ENCODE measurements at places on chromosomes 6 and 20.

- DNase-seq = peak; percentile 26
These were observed 95.3 kb upstream of the BHLHE23 start for GRCh38 chr20:63101781-63102720.

GRCh38 chr6:139925894-139926641 lies 551.6 kb upstream of the CITED2 start:
- DNase-seq = no peak

DNA sequence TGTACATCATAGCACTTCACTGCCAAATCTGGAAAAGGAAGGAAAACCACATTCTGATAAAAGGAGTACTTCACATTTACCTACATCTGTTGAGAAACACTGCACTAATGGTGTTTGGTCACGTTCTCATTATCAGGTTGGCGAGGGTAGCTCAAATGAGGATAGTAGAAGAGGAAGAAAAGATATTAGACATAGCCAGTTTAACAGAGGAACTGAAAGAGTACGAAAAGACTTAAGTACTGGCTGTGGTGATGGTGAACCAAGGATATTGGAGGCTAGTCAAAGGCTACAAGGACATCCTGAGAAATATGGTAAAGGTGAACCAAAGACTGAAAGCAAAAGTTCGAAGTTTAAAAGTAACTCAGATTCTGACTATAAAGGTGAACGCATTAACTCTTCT lies 32.0 kb upstream of the GJA10 start:
- no peak for DNase-seq

DNA sequence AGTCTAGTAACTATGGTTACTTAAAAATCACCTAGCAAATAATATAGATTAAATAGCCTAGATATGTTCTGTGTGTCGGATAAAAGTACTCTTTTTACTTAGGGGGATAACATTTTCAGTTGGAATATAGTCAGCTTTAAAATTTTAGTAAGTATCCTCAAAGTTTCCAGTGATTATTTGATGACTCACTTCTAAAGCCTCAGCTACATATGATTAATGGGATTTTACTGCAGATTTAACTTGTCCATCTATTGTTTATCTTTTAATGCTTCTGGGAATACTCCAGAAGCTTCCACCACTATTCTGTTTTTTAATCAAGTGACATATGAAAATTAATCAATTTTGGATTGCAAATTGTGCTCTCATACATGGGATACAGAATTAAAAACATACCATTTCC lies 8.7 kb upstream of the TENT5A start:
- no peak for DNase-seq

DNA sequence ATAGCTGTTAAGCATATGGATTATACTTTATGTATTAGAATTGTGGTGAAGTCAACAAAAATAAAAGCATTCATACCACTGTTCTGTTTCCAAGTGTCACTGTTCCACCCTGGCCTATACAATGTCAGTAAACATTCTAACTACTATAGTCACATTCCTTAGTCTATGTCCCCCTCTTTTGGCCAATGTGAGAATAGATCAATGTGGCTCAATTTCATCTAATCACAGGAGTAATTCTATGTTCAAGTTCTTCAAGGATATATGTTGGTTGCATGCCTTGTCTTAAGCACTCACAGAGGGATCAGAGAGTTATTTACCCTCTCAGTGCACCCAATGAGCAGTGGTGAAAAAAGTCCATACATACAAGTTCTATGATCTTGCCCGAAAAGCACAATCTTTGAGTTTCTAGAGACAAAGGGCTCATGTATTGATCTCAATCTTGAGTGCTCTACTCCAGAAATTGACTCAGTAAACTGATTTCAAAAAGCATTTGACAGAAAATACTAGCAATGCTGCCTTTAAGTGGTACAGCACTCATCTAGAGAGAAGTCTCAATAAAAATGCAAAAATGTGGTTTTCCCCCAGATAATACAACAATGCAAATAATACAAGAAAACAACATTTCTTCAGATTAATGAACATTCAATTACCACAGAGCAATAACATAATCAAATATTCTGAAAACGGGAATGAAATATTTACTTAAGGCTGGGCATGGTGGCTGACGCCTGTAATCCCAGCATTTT lies 16.5 kb downstream of the SMLR1 start:
- no peak for DNase-seq

GRCh38 chr6:51644426-51644825 lies 443.0 kb downstream of the PKHD1 start:
- no peak for DNase-seq

DNA sequence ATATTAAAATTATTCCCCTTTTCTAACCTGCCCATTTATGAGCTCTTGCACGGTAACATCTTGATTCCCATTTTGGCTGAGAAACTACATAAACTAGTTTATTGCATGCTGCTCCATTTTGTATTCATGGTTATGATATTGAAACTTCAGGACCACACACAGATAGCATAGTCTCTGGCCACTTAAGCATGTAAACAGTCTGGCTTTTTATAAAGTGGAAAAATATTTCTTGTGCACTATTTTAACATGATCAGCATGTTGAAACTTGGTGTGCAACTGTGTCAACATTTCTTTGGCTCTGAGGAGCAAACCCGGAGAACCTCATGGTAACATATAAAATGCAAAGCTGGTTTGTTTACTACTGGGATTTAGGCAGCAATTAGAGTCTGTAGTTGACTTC lies 70.7 kb downstream of the SLX4IP start:
- DNase-seq = no peak

GRCh38 chr6:41677124-41677921 lies 39.1 kb downstream of the MDFI start:
- no peak for DNase-seq

- no peak for DNase-seq
These were observed 85.1 kb upstream of the ATXN1 start for GRCh38 chr6:16846399-16846778.

GRCh38 chr6:134956676-134957075 lies 6.8 kb upstream of the ALDH8A1 start:
- DNase-seq = no peak

GRCh38 chr6:37779902-37780628 lies 39.5 kb upstream of the ZFAND3 start:
- no peak for DNase-seq

DNA sequence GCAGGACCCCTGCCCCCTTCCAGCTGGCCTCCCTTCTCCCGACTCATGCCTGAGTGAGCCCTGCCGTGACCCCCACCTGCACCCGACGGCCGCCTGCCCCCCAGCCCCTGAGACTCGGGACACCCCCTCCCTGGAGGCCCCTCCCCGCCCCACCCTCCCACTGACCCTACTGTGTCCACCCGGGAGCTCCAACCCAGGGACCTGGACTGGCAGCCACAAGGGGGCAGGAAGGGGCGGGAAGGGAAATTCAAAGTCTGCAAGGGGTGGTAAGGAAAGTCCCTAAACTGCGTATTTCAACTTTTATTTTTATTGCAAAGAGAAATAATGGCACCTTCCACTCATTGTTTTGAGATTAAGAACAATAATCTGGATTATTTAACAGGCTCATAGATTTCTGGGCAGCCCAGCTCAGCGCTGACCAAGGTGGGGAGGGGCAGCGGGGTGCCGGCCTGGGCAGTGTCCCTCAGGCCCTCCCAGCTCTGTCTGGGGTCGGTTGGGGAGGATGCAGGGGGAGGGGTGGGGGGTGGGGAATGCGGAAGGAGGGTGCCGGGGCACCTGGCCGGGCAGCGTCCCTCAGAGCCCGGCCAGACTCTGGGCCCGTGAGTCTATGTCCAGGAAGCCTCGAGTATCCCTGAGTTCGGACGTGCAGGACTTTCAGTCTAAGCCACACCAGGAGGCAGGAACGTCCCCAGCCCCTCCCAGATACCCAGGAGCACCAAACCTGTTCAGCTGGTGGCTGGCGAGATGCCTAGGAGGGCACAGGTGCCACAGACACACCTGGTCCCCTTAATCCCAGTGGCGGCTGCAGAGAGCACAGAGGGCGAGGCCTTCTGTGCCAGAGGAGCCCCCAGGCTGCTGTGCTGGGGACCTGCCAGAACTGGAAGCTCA lies 1.3 kb upstream of the PTK6 start:
- DNase-seq = no peak

DNA sequence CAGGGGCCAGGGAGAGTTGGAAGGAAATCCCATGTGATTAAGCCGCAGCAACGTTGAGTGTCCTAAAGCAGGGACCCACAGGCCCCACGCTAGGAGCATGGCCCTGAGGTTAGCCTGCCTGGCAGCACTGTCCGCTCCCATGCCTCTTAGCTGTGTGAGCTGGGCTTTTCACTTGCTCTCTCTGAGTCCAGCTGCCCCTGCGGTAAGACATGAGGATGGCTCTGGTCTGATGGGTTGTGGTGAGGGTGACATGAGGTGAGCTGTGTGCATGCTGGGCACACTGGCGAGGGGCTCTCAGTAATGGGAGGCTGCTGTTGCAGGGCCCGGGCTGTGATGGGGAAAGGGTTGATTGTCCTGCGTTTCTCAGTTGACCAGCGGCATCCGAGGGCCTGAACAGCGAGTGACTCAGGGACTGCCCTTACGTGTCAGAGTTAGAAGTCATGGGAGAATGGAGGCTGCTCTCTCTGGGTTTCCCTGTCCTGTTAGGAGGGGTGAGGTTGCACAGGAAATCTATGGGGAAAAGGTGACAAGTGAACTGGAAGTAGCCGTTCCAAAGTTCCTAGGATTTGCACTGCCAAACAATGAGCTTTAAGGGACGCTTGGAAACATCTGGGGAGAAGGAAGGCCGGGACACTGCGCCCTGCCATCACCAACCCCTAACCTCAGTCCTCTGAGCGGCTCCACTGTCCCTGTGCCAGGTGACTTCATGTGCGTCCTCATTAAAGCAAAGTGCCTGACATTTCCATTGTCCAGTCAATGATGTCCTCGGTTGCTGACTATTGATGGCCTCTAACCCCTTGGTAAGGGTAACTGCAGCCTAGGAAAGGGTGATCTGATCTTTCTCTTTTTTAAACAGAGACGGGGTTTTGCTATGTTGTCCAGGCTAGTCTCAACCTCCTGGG lies 51.3 kb downstream of the ADNP start:
- DNase-seq = no peak

- DNase-seq = no peak
These were observed 217.9 kb downstream of the PRL start for GRCh38 chr6:22078802-22079545.

- no peak for DNase-seq
These were observed 85.3 kb downstream of the DLGAP4 start for GRCh38 chr20:36391456-36391855.

DNA sequence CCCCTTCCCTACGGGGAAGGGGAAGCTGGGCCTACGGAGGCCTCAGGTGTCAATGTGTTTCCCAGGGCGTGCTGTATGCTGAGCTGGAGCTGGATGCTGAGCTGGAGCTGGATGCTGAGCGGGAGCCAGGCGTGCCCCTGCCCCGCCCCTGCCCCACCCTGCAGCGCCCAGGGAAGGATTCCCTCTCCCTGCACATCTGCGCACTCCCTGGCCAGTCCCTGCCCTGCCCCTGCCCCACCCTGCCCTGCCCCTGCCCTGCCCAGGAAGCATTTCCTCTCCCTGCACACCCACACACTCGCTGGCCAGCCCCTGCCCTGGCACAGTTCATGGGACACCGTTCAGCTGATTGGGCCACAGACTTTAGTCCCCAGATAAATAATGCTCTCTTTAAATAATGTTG lies 196.8 kb downstream of the SMOC2 start:
- DNase-seq = no peak

- DNase-seq = no peak
These were observed 2.7 kb upstream of the MYT1 start for GRCh38 chr20:64161356-64162238.

- no peak for DNase-seq
These were observed 43.3 kb downstream of the SOX4 start for GRCh38 chr6:21636876-21637275.

DNA sequence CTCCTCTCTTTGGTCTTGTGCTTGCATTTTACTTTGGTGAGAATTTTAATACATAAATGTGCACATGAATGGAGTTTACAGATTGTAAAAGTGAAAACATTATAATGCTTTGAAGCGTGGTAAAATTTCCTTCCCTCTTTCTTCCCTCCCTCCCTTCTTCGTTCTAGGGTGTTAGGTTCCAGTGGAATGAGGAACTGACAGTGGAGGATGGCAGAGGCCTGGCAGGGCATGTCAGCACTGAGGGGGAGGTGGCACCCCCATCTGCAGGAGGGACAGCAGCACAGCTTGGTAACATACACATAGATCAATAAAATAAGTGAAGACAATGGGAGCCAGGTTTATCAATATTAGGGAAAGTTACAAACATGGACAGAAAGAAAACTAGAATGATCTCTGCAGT lies 47.5 kb downstream of the RNASET2 start:
- DNase-seq = no peak

DNA sequence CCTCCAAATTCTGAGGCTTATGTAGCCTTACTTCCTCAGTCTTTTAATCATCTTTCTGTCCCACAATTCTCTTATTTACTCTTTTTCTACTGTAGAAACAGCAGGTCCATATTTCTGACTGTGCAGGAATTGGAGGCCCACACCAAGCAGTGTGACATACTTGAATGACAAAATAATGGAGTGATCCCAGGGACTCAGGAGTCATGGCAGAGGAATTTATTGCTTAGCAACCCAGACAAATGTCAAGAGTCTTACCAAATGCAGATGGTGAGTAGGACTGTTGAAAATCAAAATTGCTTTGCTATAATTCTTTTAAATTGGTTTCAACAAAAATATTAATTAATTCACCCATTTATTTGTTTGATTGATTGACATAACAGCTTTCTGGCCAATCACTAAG lies 59.9 kb downstream of the HTR1B start:
- DNase-seq = no peak

GRCh38 chr20:50690650-50691572 lies at the start of gene RIPOR3:
RIPOR3 (minus strand) TSS chr20:50691542; CDS start chr20:50691128, 414 bp downstream.
- no peak for DNase-seq

- no peak for DNase-seq
These were observed 27.4 kb downstream of the KCNG1 start for GRCh38 chr20:50995506-50995905.

- no peak for DNase-seq
These were observed 197.2 kb downstream of the BCAS1 start for GRCh38 chr20:53873230-53873604.

DNA sequence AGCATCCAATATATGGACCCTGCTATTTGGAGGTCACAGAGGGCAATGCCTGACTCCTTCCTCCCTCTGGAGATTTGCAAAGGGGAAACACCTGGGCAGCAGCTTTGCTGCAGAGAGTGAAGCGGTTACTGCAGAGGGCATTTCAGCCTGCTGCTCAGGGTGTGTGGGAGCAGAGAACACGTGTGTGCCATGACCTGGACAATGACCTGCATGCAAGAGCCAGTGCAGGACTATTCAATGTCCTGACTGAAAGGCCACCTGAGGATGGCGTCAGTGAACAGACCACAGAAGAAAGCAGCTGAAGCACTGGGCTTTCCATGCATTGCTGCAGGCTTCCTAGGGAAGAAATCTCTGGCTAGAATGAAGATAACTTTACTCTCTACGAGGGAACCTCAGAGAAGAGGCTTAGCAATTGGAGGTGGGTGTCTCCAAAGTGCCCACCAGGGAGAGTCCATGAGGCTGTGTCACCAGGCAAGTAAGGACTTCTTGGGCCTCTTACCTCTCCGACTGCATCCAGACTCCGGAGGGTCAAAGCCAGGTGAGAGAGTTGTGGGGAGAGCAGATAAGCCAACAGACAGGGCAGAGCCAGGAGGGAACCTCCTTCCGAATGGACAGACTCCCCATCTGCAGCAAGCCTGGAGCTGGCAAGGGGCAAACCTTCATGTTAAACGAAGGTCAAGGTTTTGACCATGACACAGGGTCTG lies 52.9 kb upstream of the PMEPA1 start:
- DNase-seq = no peak
